HT1080 (cell line): ENCODE measurements at places on chromosomes 11 and 22. TPM values are rescaled to one million over a fixed set of nuclear protein-coding genes. Genes with fewer than 3 reads are reported as not detected.

Gene EEF1G
- 1,970 and 1,995 TPM in 2 replicates for total RNA-seq

DNA sequence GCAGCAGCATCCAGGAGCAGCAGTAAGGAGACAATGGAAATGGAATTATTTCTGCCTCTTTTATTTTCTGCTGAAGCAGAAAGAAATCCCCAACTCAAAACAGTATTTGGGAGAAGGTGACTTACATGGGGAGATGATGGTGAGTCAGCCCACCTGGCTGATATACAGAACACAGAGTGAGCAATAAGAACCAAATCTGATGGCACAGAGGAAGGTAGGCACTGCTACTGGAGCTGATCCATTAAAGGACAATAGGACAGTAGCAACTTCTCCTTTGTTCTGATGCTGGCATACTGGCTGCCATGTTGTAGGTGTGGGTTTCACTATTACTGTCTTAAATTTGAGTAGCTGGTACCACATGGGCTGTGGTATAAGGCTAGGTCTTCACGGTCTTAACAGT is 45.2 kb downstream of the CLPB start:
- DNase-seq, result no peak

DNA sequence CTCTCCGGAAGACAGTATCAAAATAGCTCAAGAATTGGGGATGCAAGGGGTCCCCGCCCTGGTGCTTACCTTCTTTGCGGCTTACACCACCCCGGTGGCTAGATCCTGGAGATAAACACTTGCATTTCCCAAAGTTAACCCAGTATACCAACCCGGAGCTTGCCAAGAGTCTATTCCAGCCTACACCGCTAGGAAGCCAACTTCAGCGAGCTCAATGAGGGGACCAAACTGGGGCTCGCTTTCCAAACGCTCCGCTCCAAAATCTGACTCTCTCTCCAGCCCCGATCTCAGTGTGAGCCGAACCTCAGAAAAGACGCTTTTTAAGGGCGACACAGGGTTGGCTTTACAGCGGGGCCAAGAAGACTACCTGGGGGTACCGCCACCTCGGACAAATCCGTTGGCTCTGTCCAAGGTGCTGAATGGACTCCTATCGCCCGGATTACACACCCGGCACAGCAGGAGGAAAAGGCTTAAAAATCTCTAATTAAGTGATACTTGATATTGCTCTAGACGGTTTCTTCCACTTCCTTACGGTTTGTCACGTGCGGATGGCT is 20.1 kb upstream of the BDNF start:
- DNase-seq, result peak; percentile 49

GRCh38 chr11:112564228-112564955 is 303.7 kb upstream of the PLET1 start:
- DNase-seq, result peak; percentile 48
